ENCODE measurements at places on chromosomes 5 and 9. TPM values are rescaled to one million over a fixed set of nuclear protein-coding genes. Genes with fewer than 3 reads are reported as not detected.

PCDHGA9 gene
- total RNA-seq, result 0.23 TPM

FCN2 gene
- total RNA-seq, result not detected

MCC gene
- total RNA-seq, result 3.2 TPM

FOXD4L4 gene
- total RNA-seq, result 0.41 TPM

MPDZ gene
- total RNA-seq, result 0.92 TPM

RUFY1 gene
- total RNA-seq, result 61.6 TPM

PCDHB10 gene
- not detected for total RNA-seq

DMRT3 gene
- not detected for total RNA-seq

PCDHGA5 gene
- 0.41 TPM for total RNA-seq

SLC36A2 gene
- total RNA-seq, result not detected

PLPP7 gene
- 0.13 TPM for total RNA-seq

SPATA31D4 gene
- total RNA-seq, result not detected

S100Z gene
- 1.1 TPM for total RNA-seq

ROPN1L gene
- 0.95 TPM for total RNA-seq

PDE8B gene
- 0.66 TPM for total RNA-seq

GLDC gene
- total RNA-seq, result 0.65 TPM

MSX2 gene
- not detected for total RNA-seq

PCDHGA10 gene
- 0.10 TPM for total RNA-seq

TAF1L gene
- not detected for total RNA-seq

IL9 gene
- not detected for total RNA-seq

PCDHB13 gene
- 0.06 TPM for total RNA-seq

SCGB3A2 gene
- total RNA-seq, result not detected

Measured in T-cell (primary cell).